ENCODE measurements at places on chromosomes 1 and 21.

DNA sequence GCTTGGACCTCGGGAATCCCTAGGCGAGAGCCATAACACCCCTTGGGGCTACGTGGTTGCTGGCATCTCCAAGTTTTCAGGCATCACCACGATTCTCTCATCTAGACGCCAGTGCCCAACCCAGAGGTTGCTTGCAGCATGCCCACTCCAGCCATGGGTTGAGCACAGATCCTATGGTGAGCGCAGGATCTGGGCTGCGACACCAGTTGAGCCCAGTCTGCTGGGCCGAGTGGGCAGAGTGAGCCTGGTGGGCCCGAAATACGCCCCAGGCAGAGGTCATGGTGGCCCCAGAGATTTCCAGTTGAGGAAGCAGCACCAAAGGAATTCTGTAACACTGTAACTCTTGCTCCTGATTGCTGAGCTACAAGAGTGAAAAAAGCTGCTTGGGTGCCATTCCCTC is 46.1 kb upstream of the GRIK1 start:
- no peak for DNase-seq
- no peaks in the 10 kb centered on the region for H3K36me3 ChIP-seq
- no peaks in the 10 kb centered on the region for H3K4me1 ChIP-seq
- no peak overlapping the region for H3K4me3 ChIP-seq
- H3K27ac ChIP-seq = no peak overlapping the region

- no peak for DNase-seq
- no peak overlapping the region for H3K4me3 ChIP-seq
- H3K27me3 ChIP-seq = no peaks in the 10 kb centered on the region
- H3K36me3 ChIP-seq = peaks cover 13% of the 10 kb centered on the region
These were observed 7.4 kb downstream of the ENTREP3 start for GRCh38 chr1:155247667-155248553.

DNA sequence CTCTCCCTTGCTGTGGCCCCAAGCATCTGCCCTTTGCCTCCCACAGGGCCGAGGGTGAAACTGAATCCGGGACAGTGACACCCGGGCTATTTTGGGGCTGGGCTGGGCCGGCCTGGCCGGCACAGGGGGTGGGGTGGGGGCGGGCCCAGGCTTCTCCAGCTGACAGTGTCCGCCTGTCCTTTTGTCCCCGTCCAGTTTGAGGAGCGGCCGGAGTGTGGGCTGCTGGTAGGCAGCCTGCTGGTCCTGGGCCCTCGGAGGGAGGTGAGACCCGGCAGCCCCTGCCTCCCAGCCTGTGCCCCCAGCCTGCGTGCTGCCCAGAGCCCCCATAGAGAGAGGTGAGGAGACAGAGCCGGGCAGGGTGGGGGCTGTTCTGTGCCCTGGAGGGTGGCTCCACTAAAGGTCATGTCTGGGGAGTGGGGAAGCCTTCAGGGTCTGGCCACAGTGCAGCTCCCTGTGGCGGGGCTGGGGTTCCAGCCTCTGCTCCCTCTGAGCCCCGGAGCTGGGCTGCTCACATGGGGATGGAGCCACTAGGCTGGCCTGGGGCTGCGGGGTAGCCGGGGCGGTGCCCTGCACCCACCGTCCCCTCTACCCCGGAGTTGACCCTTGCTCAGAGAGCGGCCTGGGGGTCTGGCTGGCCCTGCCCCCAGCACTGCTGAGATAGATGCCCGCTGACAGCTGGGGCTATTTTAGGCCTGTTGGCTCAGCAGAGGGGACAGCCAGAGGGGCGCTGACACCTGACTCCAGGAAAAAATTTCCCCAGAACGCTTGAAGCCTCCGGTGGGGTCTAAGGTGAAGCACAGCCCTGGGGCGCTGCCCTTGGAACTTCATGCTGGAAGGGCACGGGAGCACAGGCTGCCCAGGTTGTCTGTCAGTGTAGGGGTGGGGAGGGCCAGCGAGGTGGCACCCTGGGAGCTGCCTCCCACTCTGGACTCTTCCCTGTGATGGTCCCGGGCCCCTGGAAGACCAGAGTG is at the start of gene OBSCN:
TSS of gene OBSCN (plus strand) at position 194 of the 971 bp plus-strand sequence. CDS start 3,740 bp downstream, outside the sequence.
- no peaks in the 10 kb centered on the region for H3K36me3 ChIP-seq
- no peak within 1 kb of the TSS for H3K4me3 ChIP-seq
- no peaks in the 10 kb centered on the region for H3K27me3 ChIP-seq
- no peaks in the 10 kb centered on the region for H3K4me1 ChIP-seq
- DNase-seq = no peak

GRCh38 chr1:206794294-206794908 is 22.1 kb upstream of the IL10 start:
- H3K4me3 ChIP-seq = no peak overlapping the region
- no peaks in the 10 kb centered on the region for H3K27me3 ChIP-seq
- no peak for DNase-seq

- DNase-seq = peak; percentile 44
- H3K36me3 ChIP-seq = no peaks in the 10 kb centered on the region
These were observed 8.4 kb downstream of the KCNN3 start for GRCh38 chr1:154861607-154862094.

DNA sequence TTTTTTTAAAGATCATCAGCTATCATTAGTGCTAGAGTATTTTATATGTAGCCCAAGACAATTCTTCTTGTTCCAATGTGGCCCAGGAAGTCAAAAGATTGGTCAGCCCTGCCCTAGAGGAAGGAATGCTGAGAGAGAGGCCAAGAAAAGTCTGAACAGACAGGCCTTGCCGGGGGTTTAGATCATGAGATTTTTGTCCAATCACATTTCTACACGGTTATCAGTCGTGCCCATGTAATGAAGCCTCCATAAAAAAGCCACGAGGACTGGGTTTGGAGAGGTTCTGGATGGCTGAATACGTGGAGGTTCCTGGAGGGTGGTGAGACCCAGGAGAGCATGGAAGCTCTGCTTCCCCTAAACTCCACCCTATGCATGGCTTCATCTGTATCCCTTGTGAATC is 24.3 kb upstream of the ENO1 start:
- H3K27ac ChIP-seq = no peak overlapping the region
- no peaks in the 10 kb centered on the region for H3K36me3 ChIP-seq
- no peak for DNase-seq
- no peak overlapping the region for H3K4me3 ChIP-seq
- H3K4me1 ChIP-seq = peaks cover 15% of the 10 kb centered on the region

GRCh38 chr1:6686294-6686693 is 15.3 kb downstream of the DNAJC11 start:
- no peak overlapping the region for H3K4me3 ChIP-seq
- H3K27me3 ChIP-seq = no peaks in the 10 kb centered on the region
- H3K4me1 ChIP-seq = peaks cover 5% of the 10 kb centered on the region
- H3K27ac ChIP-seq = peak overlapping the region; percentile 44

GRCh38 chr1:182990413-182991144 is 32.6 kb upstream of the LAMC1 start:
- H3K27ac ChIP-seq = no peak overlapping the region
- H3K27me3 ChIP-seq = no peaks in the 10 kb centered on the region
- H3K36me3 ChIP-seq = no peaks in the 10 kb centered on the region

GRCh38 chr1:109890115-109890953 is 20.3 kb upstream of the CSF1 start:
- no peak for DNase-seq
- H3K4me1 ChIP-seq = no peaks in the 10 kb centered on the region
- no peak overlapping the region for H3K4me3 ChIP-seq
- no peaks in the 10 kb centered on the region for H3K36me3 ChIP-seq
- H3K27ac ChIP-seq = no peak overlapping the region
- peaks cover 3% of the 10 kb centered on the region for H3K27me3 ChIP-seq

DNA sequence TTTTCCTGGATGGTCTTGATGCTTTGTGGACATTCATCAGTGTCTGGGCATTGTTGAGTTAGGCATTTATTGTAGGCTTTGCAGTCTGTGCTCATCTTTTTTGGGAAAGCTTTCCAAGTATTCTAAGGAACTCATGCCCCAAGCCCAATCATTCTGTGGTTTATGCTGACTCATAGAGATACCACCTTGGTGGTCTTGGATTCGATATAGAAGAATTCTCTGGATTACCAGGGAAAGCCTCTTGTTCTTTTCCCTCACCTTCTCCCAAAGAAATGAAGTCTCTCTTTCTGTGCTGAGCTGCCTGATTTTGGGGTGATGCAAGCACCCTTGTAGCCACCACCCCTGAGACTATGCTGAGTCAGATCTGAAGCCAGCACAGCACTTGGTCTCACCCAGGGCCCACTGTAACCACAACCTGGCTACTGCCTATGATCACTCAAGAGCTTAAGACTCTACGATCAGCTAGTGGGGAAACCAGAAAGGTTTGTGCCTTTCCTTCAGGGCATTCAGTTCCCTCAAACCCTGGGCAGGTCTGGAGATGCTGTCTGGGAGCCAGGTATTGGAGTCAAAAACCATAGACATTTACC is 422.6 kb downstream of the NUF2 start:
- H3K27me3 ChIP-seq = no peaks in the 10 kb centered on the region
- H3K27ac ChIP-seq = no peak overlapping the region
- H3K4me1 ChIP-seq = no peaks in the 10 kb centered on the region

DNA sequence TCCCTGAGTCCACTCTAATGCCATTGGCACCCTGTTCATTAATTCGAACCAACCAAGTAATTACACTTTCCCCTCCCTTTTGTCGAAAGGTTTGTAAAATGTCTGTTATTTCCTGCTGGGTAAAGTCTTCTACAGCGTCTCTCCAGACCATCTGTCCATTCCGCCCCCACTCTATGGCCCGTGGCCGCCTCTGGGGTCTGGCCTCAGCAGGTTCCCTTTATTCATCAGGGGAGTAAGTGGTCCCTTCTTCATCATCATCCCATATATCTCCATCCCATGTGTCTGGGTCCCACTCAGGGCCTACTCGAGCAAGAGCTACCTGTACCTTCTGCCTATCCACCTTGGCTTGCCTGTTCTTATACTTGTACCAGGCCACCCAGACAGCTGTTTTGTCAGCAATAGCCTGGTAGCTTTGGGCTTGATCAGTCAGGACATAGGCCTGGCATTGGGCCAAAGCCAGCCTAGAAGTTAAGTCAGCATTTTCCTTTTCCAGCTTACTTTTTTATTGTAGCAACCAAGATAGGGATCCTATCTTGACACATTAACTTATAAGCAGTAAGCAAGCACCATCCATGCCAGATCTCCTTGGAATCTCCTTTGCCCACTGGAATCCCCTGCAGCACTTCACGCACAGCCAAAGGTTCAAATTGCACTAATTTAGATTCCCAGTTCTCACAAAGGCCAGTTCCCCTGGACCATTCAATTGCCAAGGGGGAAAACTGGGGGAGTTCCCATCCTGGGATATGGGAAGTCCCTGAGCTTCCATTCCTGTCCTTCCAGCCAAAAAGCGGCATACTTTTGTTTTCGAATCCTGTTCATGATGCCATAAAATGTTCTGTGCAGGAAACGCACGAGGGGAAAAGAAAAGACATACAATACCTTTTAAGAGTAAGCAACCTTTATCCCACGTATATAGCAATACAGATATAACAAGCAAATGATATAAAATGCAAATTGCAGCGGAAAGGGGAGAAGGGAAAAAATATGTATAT is 6.6 kb upstream of the STUM start:
- H3K27me3 ChIP-seq = no peaks in the 10 kb centered on the region
- no peak overlapping the region for H3K4me3 ChIP-seq
- no peaks in the 10 kb centered on the region for H3K36me3 ChIP-seq
- no peak for DNase-seq
- no peaks in the 10 kb centered on the region for H3K4me1 ChIP-seq

- H3K4me1 ChIP-seq = peaks cover 9% of the 10 kb centered on the region
- H3K36me3 ChIP-seq = no peaks in the 10 kb centered on the region
- DNase-seq = no peak
- H3K27me3 ChIP-seq = no peaks in the 10 kb centered on the region
- no peak overlapping the region for H3K27ac ChIP-seq
These were observed 32.1 kb upstream of the DDAH1 start for GRCh38 chr1:85496941-85497582.

DNA sequence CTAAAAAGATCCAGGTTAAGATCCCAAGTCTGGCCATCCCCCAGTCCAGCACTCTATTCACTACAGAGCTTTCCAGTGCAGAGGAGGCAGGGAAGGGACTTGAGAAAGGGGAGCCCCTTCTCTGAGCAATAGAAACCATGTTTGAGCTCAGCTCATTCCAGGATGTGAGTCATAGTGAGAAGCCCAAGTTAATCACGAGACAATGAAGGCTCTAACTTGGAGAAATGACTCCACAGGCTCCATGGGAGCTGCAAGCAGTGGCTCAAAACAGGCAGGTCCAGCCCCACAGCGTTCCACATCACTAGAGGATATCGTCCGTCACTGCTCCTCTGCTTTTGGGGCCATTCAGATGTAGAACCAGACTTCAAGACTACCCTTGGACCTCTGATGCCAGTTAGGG is 59.1 kb downstream of the CAMK2N1 start:
- no peaks in the 10 kb centered on the region for H3K27me3 ChIP-seq
- DNase-seq = peak; percentile 88
- no peaks in the 10 kb centered on the region for H3K36me3 ChIP-seq
- H3K4me3 ChIP-seq = no peak overlapping the region
- H3K27ac ChIP-seq = peak overlapping the region; percentile 84
- peaks cover 12% of the 10 kb centered on the region for H3K4me1 ChIP-seq

DNA sequence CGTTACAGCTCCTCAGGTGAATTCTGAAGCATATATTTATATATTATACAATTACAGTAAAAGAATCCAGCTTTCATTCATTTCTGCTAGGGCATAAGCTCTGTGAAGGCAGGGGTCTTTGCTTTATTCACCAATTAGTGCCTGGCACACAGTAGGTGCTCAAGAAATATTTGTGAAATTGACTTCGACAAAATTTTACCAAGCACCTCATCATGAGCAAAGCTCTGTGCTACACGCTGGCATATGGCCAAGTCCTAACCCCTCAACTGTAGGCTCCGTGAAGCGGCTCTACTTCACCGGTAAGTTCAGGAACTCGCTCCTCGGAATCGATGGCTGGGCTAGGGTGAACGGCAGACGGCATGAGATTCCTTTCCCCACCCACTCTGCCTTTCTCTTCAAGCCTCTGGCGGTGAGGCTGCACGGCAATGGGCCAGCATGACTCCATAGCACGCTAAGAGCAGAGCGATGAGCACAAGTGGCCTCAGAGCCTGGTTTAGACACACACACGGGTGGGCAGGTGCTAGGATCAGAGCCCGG is 8.7 kb downstream of the C1orf174 start:
- H3K4me1 ChIP-seq = peaks cover 6% of the 10 kb centered on the region
- no peak for DNase-seq

- H3K36me3 ChIP-seq = peaks cover 9% of the 10 kb centered on the region
- H3K4me3 ChIP-seq = no peak overlapping the region
- H3K27ac ChIP-seq = no peak overlapping the region
- peak; percentile 37 for DNase-seq
- no peaks in the 10 kb centered on the region for H3K27me3 ChIP-seq
- no peaks in the 10 kb centered on the region for H3K4me1 ChIP-seq
These were observed 22.0 kb downstream of the THAP3 start for GRCh38 chr1:6646499-6647148.
